Endodermal cell (in vitro differentiated cells): ENCODE measurements at places on chromosomes 6 and 20.

DNA sequence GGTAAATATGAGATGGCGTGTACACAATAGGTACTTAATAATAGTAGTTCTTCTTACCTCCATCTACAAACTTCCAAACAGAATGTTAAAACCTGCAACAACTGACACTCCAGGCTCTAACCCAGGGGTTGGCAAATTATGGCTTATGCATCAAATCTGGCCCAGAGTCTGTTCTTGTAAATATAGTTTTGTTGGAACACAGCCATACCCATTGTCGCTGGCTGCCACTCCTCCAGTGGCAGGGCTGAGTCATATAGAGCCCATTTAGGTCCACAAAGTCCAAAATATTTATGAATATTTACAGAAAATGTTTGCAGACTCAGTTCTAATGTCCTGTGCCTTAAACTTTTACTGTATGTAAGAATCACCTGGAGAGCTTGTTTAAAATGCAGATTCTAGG lies 69.9 kb upstream of the BTBD3 start:
- no peak for DNase-seq

DNA sequence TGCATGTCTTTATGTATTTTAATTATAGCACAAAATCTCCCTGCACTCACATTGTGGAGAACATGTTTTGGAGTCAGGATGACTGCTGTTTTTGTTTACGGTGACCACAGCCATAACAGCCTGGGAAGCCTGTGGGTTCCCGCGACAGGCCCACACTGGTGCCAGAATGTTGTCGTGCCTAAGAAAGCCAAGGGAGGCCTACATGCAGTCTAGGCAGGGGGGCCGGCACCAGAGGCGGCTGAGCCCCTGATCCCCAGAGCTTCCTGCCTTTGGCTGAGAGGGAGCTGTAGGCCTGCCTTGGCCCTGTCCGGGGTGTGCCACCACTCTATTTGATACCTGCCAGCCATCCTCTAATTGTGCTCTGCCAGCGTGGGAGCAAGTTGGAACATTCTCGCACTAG lies 46.7 kb downstream of the TBC1D7 start:
- DNase-seq, result peak; percentile 61

DNA sequence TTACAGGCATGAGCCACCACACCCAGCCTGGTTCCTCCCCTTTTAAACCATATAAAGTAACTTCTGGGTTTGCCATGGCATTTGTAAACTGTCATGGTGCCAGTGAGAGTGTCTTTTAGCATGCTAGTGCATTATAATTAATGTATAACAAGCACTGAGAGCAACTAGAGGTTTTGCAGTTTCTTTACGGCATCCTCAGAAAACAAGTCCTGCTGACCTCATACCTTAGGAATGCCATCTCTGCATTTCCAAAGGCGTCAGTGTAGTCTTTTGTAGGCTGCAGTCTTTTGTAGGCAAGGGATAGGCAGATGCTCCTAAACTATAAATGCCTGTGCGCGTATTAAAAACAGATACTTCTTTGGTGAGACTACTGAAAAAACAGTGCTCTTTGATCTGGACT lies 75.0 kb upstream of the EZR start:
- peak; percentile 73 for DNase-seq

GRCh38 chr20:46962452-46963195 lies 68.0 kb downstream of the EYA2 start:
- no peak for DNase-seq

DNA sequence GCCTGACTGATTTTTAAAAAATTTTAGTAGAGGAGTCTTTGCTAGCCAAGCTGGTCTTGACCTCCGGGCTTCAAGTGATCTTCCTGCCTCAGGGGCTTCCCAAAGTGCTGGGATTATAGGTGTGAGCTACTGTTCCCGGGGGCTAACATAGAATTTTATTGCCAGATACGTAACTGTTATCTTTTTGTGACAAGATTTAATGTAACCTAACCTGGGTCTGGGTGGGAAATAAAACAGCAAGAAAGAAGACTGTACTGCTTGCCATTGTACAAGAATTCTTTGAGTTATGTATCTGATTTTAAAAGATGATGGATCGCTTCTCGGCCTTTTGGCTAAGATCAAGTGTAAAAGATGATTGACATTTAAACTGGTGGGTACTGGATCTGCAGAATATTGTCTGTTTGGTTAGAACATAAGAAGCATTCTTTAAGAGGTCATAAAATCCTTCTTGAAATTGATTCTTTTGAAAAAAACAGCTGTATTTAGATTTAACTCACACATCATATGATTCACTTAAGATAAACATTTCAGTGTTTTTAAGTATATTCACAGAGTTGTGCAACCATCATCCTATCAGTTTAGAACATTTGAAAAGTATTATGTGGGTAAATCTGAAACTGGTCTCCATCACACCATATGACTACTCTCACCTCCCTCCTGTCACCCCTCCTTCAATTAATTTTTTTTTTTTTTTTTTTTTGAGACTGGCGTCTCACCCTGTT lies 21.6 kb downstream of the TPX2 start:
- no peak for DNase-seq

DNA sequence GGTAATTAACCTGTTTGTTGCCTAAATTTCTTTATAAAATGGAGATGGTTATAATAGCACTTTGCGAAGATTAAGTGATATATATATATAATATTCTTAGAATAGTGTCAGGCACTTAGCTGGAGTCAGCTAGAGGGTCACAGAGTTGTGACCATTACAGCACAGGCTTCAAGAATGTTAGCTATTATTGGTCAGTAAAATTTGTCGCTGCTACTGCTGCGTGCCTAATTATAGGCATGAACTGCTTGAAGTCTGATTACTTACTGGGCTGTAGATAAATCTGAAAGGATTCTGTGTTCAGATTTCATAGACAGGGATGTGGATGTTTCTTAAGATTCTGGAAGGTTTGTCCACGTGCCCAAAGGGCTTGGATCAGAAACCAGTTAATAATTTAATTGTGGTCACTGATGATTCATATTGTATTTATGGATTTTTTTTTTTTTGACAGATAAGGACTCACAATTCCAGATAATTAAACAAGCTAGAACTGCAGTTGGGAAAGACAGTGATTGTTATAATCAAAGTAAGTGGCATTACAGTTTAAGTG lies 4.7 kb downstream of the SNRNP48 start:
- no peak for DNase-seq

DNA sequence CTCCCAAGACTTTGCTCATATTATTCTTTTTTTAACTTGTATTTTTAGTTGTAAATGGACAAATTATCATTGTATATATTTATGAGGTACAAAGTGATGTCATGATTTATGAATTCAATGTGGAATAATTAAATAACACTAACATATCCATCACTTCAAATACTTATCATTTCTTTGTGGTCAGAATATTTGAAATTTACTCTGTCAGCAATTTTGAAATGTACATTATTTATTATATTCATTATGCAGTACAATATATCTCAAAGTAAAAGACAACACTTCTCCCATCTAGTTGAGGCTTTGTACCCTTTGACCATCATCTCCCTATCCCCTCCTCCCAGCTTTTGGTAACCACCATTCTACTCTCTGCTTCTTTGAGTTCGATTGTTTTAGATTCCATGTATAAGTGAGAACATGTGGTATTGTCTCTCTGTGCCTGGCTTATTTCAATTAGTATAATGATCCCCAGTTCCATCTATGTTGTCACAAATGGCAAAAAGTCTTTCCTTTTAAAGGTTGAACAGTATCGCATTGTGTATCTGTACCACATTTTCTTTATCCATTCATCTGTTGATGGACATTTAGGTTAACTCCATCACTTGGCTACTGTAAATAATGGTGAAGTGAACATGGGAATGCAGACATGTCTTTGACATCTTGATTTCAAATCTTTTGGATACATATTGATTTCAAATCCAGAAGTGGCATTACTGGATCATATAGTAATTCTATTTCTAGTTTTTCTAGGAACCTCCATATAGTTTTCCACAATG lies 197.2 kb downstream of the KIF6 start:
- DNase-seq, result no peak

DNA sequence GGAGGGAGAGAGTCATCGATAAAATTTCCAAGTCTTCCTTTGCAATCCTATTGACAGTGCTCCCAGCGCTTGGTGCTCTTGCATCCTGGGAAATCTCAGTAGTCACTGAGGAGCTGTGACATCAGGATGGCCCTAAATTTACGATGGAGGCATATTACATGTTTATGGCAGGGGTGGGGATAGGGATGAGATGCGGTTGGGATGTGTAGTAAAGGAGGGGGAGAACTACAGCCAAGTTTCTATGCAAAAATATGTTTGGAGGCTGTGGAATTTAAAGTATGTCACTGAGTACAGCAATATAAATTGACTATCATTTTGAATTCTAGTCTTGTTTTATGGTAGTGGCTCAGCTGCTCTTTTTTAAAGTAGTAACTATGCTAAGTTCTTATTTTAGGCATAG lies 544.9 kb downstream of the PKHD1 start:
- DNase-seq, result no peak

DNA sequence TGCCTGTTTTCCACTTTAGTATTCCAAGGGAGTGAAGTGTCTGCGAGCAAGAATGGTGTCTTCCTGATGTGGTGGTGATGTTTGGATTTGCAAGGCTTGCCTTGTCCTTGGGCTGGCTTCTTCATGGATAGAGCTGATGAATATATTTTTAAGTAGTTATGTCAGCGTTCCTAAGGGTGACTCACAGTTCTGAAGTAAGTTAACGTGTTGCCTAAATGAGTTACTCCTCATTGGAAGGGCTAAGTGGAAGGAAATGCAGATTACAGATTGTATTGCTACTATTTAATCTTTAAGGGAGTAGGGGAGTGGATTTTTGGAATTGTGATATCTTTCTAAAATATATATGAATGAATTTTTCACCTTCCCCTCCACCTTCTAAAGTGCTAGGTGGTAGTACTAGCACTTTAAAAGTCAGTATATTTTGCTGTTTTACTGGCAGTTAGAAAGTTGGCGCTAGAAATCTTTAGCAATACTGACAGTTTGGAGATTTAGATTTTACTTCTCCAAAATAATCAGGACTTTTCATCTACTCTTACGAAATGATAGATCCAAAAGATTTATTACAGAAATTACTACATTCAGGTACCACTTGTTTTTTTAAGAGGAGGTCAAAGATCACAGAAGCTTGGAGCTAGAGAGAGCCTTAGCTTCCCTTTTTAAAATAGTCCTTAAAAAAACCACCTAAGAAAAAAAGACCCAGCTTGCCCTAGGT lies 197.4 kb downstream of the JARID2 start:
- no peak for DNase-seq

DNA sequence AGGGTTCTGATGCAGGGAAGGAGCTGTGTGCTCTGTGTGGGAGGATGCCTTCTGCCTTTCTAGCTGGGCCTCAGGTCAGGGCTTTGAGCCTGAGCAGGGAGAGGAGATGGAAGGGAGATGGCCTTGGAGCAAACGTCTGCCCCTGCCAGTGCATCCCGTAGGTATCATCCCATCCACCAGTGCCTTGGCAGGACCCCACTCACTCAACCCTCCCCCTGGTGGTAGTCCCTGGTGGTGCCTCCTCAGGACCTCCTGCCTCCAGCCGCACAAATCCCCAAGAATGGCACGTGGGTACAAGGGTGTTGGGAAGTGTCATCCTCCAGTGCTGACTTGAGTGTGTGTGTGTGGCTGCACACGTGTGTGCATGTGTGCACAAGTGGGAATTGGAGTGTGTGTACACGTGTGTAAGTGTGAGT lies 23.1 kb upstream of the MICB start:
- DNase-seq, result peak; percentile 80

DNA sequence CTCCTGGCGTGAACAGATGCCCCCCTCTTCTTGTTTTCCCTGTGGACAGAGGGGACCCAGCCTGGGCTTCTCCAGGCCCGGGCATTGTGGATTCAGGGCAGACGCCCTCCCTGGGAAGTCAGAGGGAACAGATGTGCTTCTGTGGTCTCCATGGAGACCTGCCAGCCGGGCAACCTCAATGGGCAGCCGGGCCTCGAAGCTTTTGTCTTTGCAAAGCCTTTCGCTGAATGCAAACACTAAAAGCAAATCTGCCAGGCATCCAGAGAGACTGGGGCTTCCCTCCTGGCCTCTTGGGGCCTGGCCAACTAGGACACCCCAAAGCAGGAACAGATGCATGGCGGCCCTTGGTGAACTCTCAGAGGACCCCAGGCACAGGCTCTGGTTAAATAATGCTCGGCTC lies 370.0 kb upstream of the SULF2 start:
- DNase-seq, result no peak

DNA sequence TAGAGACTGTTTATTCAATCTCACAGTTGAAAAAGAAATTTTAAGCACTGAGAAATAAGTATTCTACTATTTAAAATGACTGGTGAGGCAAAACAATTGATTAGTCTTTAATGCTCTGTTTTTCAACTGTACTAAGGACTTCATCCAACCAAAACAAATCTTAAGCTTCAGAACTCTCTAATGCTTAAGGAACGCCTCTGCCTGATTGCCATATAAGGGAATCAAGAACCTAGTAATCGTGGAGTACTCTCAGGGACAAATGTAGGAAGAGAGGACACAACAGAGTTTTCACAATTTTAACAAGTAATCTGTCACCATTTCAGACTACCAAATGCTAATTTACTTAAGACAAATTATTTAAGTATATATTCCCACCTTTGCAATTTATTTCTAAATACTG lies 16.1 kb downstream of the FBXO30 start:
- DNase-seq, result no peak

DNA sequence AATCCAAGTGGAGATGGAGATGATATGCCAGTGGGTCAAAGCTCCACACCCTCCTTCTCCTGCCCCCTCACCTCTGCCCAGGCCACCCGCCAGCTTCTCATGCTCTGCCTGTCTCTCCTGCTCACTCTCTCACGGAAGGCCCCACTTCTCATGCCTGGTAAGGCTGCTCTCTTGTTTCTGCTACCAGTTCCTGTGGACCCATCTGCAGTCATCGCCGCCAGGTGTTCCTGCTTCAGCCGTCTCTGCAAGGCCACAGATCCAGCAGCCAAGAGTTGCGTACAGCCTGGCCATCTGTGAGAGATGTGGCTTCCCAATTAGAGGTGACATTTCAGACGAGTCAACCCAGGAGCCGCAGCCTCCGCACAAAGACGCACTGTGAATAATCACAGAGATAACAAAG lies 40.8 kb upstream of the NXT1 start:
- no peak for DNase-seq

DNA sequence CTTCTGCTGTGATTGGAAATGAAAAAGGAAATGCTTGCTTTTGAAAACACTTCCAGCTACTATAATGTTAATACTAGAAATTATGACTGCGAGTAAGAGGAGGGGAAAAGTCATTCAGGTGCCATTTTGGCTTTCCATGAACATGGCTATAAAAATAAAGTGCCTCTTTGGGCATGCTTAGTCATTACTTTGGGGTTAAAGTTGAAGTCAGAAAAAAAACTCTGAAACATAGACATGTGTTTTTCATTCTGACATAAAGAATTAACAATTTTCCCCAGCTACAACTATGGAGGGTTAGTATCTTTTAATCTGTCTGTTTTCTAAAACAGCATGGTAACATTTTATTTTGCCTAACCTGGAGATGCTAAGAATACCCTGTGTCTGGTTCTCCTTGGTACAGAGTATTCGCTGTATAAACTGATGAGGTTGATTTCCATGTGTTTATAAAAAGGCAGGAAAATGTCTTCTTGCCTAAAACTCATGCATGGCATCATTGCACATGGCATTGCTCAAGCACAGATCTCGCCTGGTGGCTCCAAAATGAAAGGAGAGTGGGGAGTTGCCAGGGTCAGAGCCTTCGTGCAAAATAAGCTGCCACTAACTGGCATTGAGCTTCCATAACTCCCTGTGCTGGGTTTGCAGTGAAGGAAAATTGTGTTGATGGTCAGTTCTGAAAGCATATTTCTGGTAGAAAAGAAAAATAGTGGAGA lies 188.9 kb downstream of the KCNQ5 start:
- DNase-seq, result no peak
